ENCODE measurements at places on chromosomes 1 and 21.

DNA sequence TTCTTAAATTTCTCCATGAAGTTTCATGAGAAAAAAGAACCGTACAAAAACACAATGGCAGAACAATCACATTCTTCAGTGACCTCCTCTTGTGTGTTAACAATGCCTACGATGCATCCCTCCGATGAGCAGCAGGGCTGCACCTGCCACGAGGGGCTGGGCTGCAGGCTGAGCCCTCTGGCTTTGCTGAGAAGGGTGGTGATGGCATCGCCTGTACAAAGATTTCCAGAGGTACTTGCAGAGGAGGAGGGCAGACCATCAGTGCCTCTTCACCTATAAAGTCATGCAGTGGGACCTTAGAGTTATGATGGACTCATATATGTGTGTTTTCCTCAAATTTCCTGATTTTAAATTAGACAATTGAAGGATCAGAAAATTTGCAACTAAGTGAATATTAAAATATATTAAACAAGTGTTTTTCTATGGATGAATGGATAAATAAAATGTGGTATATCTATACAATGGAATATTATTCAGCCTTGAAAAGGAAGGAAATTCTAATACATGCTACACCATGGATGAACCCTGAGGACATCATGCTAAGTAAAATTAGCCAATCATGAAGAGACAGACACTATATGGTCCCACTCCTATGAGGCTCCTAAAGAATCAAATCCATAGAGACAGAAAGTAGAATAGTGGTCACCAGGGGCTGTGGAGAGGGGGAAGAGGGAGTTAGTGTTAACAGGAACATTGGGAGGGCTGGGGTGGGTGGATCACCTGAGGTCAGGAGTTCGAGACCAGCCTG is 489.3 kb downstream of the SIPA1L2 start:
- DNase-seq, result no peak

- DNase-seq, result peak; percentile 50
Measured at GRCh38 chr21:42474043-42474831, 21.8 kb downstream of the RSPH1 start.

GRCh38 chr1:39631361-39632322 is 7.8 kb downstream of the HEYL start:
- DNase-seq, result no peak

DNA sequence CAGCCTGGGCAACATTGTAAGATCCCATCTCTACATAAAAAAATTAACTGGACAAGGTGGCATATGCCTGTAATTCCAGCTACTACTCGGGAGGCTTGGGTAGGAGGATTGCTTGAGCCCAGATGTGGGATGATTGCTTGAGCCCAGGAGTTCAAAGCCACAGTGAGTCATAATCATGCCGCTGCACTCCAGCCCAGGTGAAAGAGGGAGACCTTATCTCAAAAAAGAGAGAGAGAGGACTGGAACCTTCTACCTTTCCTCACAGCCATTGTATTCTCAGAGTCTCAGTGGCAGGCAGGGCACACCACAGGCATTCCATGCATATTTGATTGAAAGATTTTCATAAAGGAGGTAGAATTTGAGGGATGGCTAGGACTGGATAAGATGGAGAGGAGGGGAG is 78.4 kb downstream of the KIF14 start:
- DNase-seq, result no peak

GRCh38 chr1:29949676-29950075 is 713.4 kb downstream of the PTPRU start:
- DNase-seq, result no peak

DNA sequence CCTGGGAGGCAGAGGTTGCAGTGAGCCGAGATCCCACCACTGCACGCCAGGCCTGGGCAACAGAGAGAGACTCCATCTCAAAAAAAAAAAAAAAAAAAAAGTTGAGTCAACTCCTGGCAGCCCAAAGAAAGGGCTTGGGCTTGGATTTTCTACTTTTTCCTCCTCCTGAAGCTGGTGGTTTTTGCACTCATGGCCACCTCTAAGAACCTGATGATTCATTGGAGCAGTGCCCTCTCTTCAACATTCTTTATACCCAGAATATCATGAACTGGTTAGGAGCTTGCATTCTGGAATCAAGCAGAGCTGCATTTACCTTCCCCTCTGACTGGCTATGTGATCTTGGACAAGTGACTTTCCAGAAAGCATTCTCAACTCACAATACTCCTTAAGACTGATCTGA is 3.5 kb upstream of the ACTA1 start:
- no peak for DNase-seq

- DNase-seq, result no peak
Measured at GRCh38 chr1:220786337-220787068, at the start of gene MTARC1. Gene MTARC1, plus strand, starts transcription at chr1:220786913. Its CDS starts 32 bp downstream, at chr1:220786945.

- no peak for DNase-seq
Measured at GRCh38 chr1:14835725-14836124, 237.2 kb downstream of the KAZN start.

GRCh38 chr21:35748678-35749314 is 311.5 kb downstream of the SETD4 start:
- DNase-seq, result no peak

- no peak for DNase-seq
Measured at GRCh38 chr1:167695147-167695546, 26.6 kb upstream of the MPZL1 start.

- no peak for DNase-seq
Measured at GRCh38 chr1:18062185-18062584, 45.4 kb upstream of the IGSF21 start.

- DNase-seq, result no peak
Measured at GRCh38 chr1:160095382-160096105, 2.9 kb downstream of the IGSF8 start.

DNA sequence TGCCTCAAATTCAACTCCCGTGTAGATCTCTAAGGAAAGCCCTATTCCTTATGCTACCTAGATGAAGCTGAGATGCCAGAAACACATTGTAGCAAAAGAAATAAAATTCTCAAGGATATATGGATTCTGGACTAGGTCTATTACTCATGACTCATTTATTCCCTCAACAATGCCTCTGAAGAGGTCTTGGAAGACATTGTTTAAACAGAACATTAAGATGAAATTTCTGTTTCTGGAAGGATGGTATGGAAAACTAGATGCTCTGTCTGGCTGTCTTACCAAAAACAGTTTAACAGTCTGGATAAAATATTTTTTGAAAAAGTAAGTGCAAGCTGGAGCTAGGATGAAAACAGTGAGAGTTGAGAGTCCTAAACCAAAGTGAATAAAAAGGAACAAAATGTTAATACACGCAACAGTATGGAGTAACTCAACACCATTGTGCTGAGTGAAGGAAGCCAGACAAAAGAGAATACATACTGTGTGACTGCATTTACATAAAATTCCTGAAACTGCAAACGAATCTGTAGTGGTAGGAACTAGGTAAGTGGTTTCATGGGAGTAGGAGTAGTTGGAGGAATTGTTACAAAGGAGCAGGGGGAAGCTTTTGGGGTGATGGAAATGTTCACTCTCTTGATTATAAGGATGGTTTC is 59.3 kb upstream of the GNG12 start:
- DNase-seq, result no peak

DNA sequence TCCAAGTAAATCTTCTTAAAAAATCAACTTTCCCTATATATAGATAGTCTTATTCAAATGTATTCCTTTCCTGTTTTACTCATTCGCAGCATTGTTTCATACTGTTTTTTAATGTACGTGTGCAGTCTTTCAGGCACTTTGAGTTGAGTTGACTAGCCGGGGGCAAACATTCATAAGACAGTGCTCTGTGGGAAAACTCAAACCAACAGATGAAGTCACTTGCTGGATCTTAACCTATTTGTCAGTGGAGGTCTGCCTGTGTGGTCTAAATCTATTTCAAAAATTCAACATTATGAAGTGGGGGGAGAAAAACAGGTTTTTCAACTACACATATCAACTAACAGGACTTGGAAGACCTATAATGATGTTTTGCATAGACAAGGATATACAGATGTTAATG is 6.2 kb downstream of the HSD11B1 start:
- DNase-seq, result no peak

DNA sequence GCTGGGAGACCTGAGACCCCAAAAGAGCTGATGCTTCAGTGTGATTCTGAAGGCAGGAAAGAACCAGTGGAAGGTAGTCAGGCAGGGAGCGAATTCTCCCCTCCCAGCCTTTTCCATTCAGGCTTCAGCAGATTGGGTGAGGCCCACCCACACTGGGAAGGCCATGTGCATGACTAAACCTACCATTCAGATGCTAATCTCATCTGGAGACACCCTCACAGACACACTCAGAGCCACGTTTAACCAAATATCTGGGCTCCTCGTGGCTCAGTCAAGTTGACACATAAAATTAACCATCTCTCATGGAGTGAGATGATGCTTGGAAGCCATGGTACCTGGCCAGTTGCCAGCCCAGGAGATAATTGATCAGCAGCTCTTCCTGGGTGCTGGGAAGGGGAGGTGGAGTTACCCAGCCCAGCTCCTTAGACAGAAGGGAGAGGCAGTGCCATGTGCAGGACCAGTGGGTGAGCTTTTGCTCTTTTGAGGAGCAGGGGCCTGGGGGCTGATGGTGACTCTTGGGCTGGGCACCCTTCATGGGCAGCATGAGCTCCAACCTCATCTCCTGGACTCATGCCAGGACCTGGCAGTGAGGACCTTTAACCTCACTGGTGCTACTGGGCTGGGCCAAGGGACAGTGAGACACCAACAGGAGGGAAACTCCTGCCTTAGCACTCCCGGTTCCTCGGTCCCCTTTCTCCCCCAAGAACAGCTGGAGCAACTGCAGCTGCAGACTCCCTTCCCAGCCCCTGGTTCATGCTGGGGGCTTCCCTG is 89.0 kb upstream of the ACTL8 start:
- DNase-seq, result no peak

DNA sequence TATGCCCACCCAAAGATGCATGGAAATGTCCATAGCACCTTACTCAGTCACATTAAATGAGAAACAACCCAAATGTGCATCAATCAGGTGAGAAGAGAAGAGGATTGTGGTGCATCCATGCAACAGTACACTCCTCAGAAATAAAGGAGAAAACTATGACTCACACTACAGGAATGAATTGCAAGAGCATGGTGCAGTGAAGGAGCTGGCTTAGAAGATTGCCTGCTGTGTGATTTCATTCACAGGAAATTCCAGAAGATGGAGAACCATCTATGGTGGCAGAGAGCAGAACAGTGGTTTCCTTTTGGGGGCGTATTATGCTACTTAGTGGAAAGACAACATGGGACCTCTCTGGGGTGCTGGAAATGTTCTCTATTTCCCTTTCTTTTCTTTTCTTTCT is 278.6 kb upstream of the AJAP1 start:
- DNase-seq, result no peak

Data from natural killer cell treated with Interleukin-12 subunit alpha and Interleukin-12 subunit beta and Interleukin-15 and Interleukin-18, amount 100 ng/mL, for 72 hours (primary cell).